ENCODE measurements at places on chromosomes 7 and 10. TPM values are rescaled to one million over a fixed set of nuclear protein-coding genes. Genes with fewer than 3 reads are reported as not detected.

- DNase-seq, result no peak
Observed at GRCh38 chr7:21547501-21547900, 4.7 kb downstream of the DNAH11 start.

GRCh38 chr7:36287371-36288241 is 102.1 kb upstream of the ANLN start:
- DNase-seq, result peak; percentile 39

- no peak for DNase-seq
Observed at GRCh38 chr10:71077796-71078453, 134.4 kb upstream of the UNC5B start.

- DNase-seq, result peak; percentile 78
Observed at GRCh38 chr7:156386097-156386496, 254.5 kb upstream of the RNF32 start.

GRCh38 chr10:9634466-9634865 is 1383.2 kb upstream of the CELF2 start:
- DNase-seq, result no peak

GRCh38 chr7:121618182-121618581 is 222.1 kb upstream of the FAM3C start:
- DNase-seq, result no peak

GRCh38 chr10:110516815-110517492 is 19.2 kb downstream of the DUSP5 start:
- DNase-seq, result no peak

GRCh38 chr7:42159130-42159529 is 77.9 kb downstream of the GLI3 start:
- no peak for DNase-seq

DNA sequence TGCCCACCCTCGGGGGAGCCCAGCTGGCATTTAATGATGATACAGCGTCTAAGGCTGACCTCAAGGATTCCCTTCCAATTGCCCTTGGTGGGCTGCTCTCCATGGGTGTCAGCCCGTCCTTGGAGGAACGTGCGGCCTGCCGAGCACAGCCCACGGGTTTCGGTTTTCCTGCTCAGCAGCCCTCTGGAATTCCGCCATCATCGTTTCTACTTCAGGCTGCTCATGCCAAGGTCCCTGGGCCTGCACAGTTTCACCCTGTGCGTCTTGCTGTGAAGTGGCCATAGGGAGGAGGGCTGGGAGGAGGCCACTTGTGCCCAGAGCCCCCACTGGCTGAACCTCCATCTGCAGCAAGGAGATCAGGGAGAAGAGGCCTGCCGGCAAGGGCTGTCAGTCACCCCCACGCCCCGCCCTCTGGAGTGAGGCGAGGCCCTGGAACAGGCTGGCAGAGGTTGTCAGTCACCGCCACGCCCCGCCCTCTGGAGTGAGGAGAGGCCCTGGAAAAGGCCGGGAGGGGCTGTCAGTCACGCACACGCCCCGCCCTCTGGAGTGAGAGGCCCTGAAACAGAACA is 82.8 kb downstream of the CHST15 start:
- no peak for DNase-seq

DNA sequence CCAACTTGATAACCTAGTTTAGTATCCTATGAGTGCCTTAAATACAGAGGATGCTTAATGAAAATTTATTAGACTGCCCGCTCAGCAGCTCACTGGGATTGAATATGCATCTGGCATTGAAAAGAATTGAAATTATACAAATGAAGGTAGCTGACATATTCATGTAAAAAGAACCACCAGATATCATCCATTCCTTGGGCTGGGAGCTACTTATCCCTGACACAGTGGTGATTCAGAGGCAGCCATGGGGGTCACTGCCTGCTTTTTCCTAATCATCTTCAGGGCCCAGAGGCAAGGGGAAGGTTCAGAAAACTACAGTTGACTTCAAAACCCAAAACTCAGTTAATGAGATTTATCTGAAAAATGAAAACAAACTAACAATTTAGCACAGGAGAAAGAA is 120.9 kb downstream of the TRIL start:
- DNase-seq, result no peak

DNA sequence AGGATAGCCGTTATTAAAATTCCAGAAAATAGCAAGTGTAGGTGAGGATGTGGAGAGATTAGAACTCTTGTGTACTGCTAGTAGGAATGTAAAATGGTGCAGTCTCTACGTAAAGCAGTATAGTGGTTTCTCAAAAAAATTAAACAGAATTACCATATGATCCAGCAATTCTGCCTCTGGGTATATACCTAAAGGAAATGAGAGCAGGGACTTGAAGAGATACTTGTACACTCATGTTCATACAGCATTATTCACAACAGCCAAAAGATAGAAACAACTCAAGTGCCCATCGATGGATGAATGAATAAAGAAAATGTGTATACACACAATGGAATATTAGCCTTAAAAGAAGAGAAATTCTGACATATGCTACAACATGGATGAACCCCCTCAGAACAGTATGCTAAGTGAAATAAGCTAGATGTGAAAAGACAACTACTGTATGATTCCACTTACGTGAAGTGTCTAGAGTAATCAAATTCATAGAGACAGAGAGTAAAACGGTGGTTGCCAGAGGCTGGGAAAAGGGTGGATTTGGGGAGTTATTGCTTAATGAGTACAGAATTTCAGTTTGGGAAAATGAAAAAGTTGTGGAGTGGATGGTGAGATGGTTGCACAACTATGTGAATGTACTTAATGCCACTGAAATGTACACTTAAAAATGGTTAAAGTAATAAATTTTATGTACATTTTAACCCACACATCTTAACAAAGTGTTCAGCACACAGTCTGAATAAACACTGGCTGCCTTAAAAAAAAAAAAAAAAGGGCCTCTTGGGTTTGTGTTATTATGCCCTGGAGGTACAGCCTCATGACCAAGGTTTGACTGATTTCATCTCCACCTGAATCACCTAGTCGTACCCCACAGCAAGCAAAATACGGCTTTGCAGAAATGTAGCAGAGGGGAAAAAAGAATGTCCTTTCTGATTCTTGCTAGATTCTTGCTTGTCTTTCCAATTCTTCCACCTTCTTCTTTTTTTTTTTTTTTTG is 26.2 kb downstream of the BUB3 start:
- no peak for DNase-seq

GRCh38 chr7:22332461-22332870 is 24.5 kb downstream of the RAPGEF5 start:
- no peak for DNase-seq

DNA sequence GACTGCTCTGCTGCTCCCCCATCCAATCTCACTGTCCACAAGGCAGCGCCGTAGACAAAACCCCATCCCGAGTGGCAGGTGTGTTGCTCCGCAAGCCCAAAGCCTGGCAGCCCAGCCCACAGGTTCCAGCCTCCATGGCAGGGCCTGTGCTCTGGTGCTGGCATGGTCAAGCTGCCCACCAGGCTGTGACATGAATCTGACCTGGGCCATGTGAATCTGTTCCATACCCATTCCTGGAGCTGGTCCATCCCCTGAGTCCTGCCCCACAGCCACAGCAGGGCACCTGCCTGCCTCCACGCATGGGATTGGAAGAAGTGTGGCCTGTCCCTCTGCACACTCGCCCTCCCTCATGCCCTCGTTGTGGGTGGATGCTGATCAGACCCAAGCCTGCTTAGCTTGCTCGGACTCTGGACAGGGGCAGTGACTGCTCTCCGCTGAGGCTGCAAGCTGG is 128.8 kb downstream of the PTPN20 start:
- DNase-seq, result peak; percentile 43

Gene DYDC1
- total RNA-seq, result not detected

Gene ARHGEF5
- 43.5 TPM for total RNA-seq

Gene PAX4
- total RNA-seq, result not detected

Gene GUSB
- 60.1 TPM for total RNA-seq

Gene TEX36
- total RNA-seq, result not detected

Gene HOXA11
- total RNA-seq, result 5.2 TPM

Gene CHST15
- total RNA-seq, result 39.7 TPM

Gene PON1
- not detected for total RNA-seq

All from kidney (tissue), 22 donors.